Anterior cingulate cortex (tissue), 58 donors: ENCODE measurements at places on chromosomes 5 and 9.

GRCh38 chr5:50922942-50923767, 256.7 kb downstream of the PARP8 start:
- no peak for DNase-seq

DNA sequence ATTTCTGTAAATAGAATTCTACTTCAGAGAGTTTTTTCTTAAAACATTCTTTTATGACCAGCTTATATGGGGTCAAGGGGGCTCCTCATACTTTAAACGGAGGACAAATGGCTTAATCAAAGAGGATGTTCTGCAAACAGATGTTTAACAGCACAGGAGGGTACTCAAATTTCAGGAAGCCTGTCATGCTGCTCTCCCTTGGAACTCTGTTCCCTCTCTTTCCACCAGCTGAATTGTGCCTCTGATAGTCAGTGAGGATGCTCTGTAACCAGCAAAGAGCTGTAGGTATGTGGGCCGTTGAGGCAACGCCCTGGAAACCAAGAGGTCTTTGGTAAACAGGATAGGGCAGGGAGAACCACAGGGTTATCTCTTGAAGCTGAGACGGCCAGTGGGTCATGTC, 161.1 kb downstream of the C5orf15 start:
- no peak for DNase-seq

DNA sequence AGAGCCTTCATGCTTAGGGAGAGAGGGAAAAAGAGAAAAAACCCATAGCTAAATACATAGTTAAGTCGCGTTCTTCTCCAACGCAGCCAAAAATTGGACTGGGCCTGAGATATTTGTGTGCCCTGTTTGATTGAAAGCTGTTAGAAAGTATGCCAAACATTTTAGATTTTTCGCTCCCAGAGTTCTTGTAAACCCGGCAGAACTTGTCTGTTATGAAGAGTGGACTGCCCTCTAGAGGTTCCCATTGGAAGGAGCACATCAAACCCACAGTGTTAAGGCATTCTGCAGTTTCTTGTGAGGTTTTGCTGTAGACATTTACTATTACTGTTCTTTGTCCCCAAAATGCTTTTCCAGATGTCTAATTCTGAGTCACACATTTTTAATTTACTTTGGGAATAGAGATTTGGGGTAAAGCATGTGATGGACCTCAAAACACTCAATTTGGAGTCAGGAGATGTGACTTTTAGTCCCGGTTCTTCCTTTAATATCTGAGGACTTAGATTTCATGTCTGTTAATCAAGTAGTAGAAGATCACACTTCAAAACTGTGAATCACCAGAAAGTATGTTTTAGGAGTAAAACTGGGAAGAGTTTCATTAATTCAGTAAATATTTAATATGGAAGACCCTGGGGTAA, 96.6 kb downstream of the PCSK1 start:
- peak; percentile 41 for DNase-seq

DNA sequence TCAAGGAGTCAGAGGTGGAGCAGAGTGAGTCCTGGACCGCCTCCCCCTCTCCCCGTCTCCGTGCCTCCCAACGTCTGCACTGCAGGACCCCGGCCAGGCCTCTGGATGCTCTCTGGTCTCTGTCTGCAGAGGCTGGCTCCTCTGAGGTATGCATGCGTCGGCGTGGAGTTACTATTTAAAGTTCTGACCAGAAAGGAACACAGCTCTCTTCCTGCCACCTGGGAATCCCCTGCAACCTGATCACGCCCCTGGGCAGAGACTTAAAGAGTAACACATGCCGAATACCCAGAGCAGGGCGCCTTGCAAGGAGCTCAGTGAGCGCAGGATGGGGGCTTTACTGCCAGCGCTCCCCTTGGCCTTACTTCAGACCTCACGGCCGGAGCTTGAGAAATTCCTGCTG, 16.0 kb downstream of the ANXA6 start:
- DNase-seq: no peak

DNA sequence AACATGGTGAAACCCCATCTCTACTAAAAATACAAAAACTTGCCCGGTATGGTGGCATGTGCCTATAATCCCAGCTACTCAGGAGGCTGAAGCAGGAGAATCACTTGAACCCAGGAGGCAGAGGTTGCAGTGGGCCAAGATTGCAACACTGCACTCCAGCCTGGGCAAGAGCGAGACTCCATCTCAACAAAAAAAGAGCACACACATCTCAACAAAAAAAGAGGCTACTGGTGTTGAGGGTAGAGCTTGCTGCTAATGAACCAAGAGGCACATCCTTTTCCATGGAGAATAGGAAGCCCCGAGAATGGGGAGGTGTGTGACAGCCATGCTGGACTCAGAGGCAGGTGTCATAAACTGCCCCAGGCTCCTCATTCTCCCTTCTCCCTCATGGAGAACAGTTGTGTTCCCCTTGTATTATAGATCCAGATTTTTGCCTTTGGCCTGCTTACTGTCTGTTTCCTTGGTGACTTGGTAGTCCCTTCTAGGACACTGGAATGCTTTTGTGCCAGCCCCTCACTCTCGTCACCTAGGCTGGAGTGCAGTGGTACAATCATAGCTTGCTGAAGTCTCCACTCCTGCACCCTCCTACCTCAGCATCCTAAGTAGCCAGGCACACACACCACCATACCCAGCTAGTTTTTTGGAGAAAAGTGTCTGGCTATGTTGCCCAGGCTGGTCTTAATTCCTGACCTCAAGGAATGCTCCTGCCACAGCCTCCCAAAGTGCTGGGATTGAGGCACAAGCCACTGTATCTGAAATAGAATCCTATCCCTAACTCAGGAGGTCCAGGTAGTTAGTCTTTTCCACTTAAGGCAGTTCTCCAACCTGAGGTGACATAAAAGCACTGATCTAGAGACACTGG, 5.1 kb downstream of the RPL12 start:
- DNase-seq: no peak

GRCh38 chr5:65209341-65209740, 272.4 kb downstream of the ADAMTS6 start:
- DNase-seq: no peak

DNA sequence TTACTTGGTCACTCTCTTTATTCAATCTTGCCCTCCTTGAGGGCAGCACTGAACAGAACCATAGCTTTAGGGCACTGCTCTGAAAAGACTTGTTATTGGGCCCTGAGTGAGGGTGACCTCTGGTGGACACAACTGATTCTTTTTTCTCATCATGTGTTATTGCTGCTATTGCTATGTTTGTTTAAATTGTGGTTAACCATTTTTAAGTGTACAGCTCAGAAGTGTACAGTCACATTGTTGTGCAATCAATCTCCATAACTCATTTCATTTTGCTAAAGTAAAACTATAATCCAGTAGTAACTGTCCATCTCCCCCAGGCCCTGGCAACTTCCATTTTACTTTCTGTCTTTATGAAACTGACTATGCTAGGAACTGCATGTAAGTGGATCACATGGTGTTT, 351.1 kb upstream of the RIOK2 start:
- DNase-seq: no peak

GRCh38 chr5:141250576-141250975, 5.4 kb downstream of the PCDHB15 start:
- no peak for DNase-seq

- no peak for DNase-seq
Observed at GRCh38 chr9:112112941-112113681, 62.0 kb downstream of the SUSD1 start.

- DNase-seq: no peak
Observed at GRCh38 chr9:126516561-126516935, 97.2 kb upstream of the LMX1B start.

- DNase-seq: no peak
Observed at GRCh38 chr5:75482482-75482881, 28.9 kb downstream of the CERT1 start.

GRCh38 chr9:82498541-82499317, 510.2 kb downstream of the SPATA31D1 start:
- DNase-seq: no peak

GRCh38 chr5:22306011-22306410, 547.1 kb downstream of the CDH12 start:
- DNase-seq: no peak

DNA sequence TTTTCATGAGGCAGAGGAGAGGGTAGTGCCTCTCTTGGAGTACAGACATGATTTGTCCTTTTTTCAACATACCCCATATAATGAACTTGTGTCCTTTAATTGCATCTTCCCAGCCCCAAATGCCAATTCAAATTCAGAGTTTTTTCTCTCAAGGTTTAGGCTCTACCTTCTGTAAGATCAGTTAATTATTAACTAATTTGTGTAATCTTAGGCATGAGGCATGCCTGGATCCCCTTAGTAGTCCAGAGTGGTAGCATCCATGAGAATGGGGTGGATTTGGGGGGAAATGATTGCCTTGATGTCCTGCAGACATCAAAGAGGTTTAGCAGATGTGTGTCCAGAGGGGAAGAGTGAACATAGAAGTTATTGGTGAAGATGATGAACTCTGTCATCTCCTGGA, 533.3 kb downstream of the LRRC70 start:
- DNase-seq: no peak

DNA sequence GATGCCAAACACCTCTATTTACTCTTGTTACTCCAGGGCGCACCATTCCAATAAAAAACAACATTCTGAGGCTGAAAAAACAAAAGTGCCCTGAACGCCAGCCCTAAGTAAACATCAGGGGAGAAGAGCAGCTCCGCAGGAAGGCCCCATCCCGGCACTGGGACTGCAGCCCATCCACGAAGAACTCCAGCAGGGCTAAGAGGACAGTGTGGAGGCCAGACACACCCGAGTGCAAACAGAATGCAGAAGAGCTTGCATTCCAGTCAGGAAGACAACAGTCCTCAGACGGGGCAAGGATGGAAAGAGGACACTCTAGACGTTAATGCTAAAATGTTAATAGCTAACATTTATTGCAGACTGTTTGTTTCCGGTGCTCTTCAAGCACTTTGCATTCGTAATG, 33.0 kb downstream of the FAM240B start:
- DNase-seq: no peak

DNA sequence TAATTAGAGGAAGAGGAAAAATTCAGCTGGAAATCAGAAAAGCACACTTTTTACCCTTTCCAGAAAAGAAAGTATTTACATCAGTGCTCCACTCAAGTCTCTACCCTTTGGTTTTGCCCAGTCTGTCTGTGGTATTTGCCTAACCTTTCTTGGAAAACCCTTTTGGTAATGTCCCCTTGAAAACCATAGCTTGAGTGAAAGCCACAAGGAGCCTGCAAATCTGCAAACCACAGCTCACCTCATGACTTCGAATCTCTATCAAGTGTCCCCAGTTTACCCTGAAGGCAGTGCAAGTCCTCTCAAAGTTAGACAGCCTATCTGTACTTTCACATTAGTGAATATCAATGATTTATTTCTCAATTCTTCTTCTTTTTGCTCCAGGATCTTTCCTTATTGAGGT, 162.1 kb upstream of the TSLP start:
- DNase-seq: no peak

- DNase-seq: no peak
Observed at GRCh38 chr5:81545911-81546310, 152.0 kb upstream of the ACOT12 start.

GRCh38 chr9:130682421-130683121, 11.0 kb upstream of the EXOSC2 start:
- peak; percentile 60 for DNase-seq

DNA sequence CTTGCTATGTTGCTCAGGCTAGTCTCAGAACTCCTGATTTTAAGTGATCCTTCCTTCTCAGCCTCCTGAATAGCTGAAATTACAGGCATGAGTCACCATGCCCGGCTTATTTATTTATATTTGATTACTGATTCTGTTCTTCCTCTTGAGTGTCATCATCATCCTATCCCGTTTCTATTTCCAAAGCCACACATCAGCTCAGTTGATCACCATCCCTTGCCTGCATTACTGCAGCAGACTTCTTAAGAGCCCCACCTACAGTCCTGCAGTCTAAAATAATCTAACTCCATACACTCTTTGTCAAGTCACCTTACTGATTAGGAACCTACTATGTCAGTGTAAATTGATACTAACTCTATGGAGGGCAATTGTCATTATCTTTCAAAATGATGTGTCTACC, 138.9 kb upstream of the RAI14 start:
- DNase-seq: no peak

DNA sequence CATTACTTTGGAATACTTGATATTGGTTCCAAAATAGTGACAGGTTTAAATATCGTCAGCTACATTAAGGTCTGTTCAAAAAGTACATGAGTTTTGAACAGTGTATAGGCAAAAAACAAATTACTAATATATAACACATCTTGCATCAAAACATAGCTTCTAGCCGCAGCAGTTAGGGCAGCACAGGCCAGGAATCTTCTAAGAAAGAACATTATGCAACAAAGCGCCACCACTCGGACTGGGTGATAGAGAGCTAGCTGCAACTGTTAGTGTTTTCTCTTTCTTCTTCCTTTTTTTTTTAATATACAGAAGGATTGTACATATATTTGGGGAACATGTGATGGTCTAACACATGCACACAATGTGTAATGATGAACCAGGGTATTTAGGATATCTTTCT, 504.5 kb downstream of the NR2F1-AS1 start:
- no peak for DNase-seq

DNA sequence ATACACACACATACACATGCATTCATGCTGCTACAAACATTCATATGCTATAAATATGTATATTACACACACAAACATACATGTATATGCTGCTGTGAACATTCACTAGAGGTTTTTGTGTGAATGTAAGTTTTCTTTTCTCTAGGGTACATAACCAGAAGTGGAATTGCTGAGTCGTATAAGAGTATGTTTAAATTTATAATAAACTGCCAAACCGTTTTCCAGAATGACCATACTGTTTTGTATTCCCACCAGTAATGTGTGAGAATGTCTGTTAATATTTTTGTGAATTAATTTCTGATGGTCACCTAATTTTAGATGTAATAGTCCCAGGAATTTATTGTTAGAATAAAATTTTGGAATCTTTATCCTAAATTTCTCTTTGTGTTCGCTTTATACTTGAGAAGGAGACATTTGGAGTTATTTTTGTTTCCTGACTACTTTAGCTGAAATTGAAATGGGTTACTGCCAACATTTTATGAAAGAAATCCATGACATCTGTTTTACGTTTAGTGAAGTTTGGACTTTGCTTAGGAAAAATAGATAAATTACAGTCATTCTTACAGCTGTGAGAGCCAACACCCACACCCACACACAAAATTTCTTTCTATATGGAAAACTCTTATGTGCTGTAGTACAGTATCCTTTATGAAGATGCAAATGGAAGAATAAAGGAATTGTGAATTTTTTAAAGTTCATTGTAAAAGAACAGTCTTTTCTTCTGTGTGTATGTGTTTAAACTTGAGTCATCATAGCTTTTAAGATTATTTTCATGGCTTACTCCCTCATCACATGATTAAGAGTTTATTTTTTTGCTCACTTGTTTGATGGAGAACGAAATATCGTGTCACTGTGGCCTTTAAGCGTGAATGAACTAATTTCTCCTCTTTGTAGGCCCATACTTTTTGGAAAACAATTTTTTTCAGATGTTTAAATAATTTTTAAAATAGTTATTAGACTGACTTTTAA, 24.3 kb downstream of the CENPP start:
- DNase-seq: no peak

GRCh38 chr5:159096924-159097783, 2.6 kb downstream of the EBF1 start:
- DNase-seq: no peak
